Trophoblast cell (in vitro differentiated cells and primary cell): ENCODE measurements at places on chromosomes 5 and 9.

DNA sequence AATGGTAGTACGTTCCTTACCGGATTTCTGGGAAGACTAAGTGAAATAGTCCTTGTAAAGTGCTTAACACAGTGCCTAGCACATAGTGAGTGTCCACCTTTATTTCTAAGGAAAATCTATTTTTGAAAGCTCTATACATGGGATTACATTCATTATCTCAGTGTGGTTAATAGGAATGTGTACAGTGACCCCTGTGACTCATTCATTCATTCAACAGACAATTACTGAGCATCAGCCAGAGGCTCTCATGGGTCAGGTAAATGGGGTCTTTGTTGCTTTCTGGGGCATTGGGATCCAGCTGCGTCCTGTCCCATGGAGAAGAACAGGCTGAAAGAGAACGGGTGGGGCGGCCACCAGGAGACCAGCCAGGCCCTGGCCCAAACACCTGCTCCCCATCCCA, 226.2 kb upstream of the TBC1D2 start:
- no peak for DNase-seq
- H3K4me1 ChIP-seq: no peaks in the 10 kb centered on the region
- H3K4me3 ChIP-seq: no peak overlapping the region

- no peaks in the 10 kb centered on the region for H3K27me3 ChIP-seq
- no peak for DNase-seq
- H3K36me3 ChIP-seq: no peaks in the 10 kb centered on the region
These were observed 1092.0 kb downstream of the MAT2B start for GRCh38 chr5:164597293-164597900.

DNA sequence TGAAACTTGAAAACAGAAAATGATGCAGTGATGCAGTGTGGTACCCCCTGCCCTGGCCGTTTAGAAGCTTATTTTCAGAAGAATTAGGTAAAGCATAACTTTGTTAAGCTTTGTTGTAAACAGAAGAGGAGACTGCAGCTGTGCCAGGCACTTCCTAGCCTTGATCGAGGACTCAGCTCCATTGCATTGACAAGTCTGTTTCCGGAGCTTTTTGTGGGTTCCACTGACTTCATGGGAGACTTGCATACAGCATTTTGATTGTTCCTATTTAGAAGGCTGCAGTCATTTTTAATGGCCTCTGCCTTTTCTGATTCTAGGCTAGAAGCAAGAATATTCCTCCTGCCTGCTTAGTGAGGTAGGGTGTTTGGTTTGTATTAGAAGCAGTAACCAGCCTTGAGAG, 12.3 kb downstream of the MVB12B start:
- H3K36me3 ChIP-seq: peaks cover 8% of the 10 kb centered on the region
- H3K27ac ChIP-seq: no peak overlapping the region

DNA sequence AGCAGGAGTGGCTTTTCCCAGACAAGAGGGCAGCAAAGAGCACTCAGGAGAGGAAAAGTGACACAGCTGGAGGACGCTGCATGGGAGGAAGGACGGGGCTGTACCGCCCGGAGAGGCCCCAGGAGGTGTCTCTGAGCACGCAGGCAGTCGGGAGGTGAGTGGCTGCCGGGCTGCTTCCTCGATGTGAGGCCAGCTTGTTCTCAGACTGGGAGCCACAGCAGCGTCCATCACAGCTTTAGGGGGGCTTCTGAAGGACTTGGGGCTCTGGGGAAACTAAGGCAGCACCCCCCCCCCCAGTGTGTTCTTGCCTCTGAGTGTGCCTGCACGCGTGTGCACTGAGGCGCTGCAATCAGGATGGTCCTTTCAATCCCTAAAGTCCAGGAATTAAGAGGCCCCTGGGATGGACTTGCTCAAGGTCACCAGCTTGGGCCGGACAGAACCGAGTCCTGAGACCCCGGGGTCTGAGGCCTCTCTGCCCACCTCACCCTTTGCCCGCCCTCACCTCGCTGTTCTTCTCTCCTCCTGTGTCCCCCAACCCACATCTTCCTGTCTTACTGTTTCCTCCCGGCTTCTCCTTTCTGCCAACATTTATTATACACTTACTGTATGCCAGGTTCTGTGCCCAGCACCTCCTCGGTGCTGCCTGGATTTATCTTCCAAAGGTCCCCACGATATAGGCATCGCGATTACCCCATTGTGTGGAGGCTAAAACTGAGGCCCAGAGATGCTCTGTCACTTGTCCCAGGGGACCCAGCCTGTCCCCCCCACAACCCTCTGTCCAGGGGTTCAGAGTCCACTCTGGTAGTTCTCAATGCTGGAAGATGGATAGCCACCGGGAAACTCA, 32.9 kb downstream of the FAM163B start:
- no peak overlapping the region for H3K4me3 ChIP-seq
- H3K4me1 ChIP-seq: no peaks in the 10 kb centered on the region
- no peaks in the 10 kb centered on the region for H3K27me3 ChIP-seq
- no peak for DNase-seq

DNA sequence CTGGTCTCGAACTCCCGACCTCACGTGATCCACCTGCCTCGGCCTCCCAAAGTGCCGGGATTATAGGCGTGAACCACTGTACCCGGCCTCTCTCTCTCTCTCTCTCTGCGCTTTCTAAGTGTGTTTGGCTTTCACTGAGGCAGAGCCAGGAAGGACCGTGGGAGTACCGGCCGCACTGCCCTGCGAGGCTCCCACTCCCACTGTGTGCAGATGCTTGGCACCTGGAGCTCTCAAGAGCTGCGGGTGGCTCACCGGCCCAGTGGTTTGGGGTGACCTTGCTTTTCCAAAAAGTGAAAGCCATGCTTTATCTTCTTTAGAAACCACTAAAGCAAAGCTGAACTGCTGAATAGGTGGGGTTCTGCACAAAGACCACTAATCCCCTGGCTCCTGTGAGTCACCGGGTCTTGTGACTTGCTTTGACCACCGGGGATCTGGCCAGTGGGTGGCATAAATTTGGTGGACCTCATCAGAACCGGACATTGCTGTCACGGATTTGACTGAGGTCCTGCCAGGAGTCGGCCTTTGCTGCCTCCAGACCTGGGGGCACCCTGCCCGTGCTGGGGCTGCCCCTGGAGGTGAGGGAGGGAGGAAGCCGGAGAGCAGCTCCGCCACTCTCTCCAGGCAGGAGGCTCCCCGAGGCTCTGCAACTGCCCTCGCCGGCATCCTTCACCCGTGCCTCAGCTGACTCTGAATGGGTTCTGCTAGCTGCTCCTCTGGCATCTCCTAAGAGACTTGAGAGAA, 228.9 kb downstream of the FANCC start:
- no peak overlapping the region for H3K4me3 ChIP-seq
- no peak overlapping the region for H3K27ac ChIP-seq
- H3K27me3 ChIP-seq: no peaks in the 10 kb centered on the region

- no peaks in the 10 kb centered on the region for H3K27me3 ChIP-seq
- H3K36me3 ChIP-seq: no peaks in the 10 kb centered on the region
- H3K4me3 ChIP-seq: no peak overlapping the region
These were observed 367 bp downstream of the PCDHB4 start for GRCh38 chr5:141121985-141122384.

GRCh38 chr9:108544866-108545265, 310.9 kb downstream of the ACTL7B start:
- peaks cover 2% of the 10 kb centered on the region for H3K4me1 ChIP-seq
- H3K4me3 ChIP-seq: no peak overlapping the region
- H3K27me3 ChIP-seq: no peaks in the 10 kb centered on the region
- no peak overlapping the region for H3K27ac ChIP-seq
- DNase-seq: no peak
- no peaks in the 10 kb centered on the region for H3K36me3 ChIP-seq
